NCI-H1930 (cell line): ENCODE measurements at places on chromosomes 7 and 10.

DNA sequence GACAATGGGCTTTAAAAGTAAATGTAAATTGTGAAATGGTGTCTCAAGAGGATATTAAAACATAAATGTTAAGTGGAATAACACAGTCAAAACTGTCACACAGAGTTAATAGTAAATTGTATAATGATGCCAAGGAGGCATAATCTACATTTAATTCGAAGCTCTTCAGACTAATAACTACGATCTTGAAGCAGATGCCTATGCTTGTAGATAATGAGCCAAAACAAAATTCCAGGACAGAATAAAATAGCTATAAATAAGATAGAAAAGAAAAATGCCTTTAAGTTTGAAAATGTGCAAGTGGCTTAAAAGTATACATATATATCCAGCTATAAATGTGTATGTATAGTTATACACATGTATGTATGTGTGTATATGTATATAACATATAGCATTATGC, 17.5 kb downstream of the TWIST1 start:
- no peak for DNase-seq

GRCh38 chr10:12179606-12180170, 16.0 kb downstream of the NUDT5 start:
- no peak for DNase-seq

DNA sequence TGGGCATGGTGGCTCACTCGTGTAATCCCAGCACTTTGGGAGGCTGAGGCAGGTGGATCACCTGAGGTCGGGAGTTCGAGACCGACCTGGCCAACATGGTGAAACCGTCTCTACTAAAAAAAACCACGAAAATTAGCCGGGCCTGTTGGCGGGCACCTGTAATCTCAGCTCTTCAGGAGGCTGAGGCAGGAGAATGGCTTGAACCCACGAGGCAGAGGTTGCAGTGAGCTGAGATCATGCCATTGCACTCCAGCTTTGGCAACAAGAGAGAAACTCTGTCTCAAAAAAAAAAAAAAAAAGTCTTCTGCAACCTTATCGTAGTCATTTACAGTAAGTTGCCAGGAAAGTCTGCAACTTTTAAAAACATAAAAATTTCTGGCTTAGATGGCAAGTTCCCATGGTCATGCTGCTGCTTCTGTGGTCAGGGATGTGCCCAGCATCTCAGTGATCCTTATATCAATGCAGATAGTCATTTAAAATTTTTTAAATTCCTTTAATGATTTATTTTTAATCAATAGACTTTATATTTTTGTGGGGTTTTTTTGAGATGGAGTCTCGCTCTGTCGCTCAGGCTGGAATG, 15.6 kb downstream of the SUFU start:
- no peak for DNase-seq

GRCh38 chr7:32023376-32023775, 46.8 kb downstream of the PDE1C start:
- DNase-seq = no peak

GRCh38 chr7:21412410-21412851, 15.5 kb upstream of the SP4 start:
- no peak for DNase-seq

DNA sequence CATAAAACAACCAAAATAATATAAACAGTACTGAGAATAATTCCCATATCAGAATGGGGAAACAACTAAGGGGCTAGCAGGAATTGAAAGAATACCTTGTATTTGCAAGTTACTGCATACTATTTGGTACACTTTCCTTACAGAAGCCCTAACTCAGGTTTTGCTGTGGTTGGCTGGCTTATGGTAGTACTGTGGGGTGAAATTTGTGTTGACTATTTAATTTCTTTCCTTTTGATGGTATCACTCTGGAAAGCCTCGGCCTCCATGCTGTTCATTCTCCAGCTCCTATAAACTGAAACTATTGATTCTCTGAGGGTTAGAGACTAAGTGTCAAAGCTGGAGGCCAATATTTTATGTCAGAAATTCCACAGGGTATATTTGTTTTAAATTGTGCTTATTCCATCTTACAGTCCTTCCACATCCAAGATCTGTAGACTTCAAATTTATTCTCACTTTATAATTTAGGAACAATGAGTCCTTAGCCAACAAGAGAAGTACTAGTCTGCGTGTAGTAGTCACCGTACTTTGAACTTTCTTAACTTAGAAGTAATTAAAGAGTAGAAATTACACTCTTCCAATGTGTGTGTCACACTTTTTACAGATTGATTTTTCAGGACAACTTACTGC, 13.4 kb downstream of the SKIDA1 start:
- DNase-seq = no peak

- DNase-seq = no peak
These were observed 220.5 kb downstream of the CDK14 start for GRCh38 chr7:90816511-90817142.
